ENCODE measurements at places on chromosomes 16 and 17.

DNA sequence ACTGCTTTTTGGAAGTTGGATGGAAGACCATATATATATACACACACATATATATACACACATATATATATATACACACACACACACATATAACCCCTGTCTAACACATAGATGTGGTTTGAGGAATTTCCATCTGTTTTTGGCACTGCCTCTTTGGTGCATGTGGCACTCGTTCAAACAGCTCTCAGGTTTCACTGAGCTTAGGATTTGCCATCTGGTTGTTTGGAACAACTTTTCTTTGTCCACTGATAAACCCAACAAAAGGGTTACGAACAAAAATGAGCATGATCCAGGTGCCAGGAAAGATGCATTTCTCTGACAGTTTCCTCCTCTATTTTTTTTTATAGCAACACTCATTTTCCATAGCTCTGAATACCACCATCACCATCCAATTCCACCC lies 14.6 kb upstream of the KCNJ16 start:
- DNase-seq = no peak

DNA sequence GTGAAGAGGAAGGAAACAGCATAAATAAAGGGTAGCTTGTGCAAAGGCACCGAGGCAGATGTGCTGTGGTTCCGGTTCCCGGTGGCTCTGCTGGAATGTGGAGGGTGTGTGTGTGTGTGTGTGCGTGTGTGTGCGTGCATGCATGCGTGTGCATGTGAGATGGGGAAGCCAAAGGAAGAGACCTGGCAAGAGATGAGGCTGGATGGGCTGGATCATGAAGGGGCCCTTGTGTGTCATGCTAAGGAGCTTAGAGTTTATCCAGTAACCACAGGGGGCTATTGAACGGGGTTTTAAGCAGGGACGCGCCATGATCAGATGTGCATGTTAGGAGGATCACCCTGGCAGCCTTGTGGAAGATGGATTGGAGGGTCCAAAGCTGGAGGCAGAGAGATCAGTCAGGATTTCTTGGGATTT lies 8.3 kb downstream of the WSCD1 start:
- DNase-seq = no peak

- no peak for DNase-seq
These were observed 22.5 kb downstream of the SLC38A10 start for GRCh38 chr17:81272616-81273015.

- DNase-seq = no peak
These were observed 147.4 kb upstream of the TBX2 start for GRCh38 chr17:61251939-61252865.

- no peak for DNase-seq
These were observed 510 bp upstream of the RAB40B start for GRCh38 chr17:82698974-82699442.

DNA sequence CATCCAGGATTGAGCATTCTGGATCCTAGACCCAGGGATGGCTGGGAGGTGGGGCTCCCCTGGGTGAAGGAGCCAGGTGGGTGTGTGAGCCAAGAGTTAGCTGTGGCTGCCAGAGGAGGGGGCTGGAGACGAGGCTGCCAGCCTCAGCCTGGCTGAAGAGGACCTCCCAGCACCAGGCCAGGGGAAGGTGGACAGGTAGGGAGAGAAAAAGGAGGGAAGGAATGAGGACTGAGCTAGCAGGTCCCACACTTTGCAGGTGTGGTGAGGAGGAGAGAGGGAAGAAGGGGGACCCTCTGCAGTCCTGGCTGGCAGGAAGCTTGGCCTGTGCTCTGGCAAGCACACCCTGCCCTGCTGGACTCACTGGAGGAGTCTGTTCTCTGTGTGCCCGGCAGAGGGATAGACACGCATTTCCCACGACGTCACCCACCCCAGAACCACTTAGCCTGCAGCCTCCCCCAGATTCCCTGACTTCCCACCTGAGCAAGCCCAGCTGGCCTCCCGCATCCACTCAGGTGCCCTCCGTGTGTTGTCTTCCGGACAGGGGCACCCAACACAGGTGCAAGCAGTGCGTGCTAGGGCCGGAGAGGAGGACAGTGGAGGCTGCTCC lies 42.0 kb downstream of the SOCS3 start:
- no peak for DNase-seq

- no peak for DNase-seq
These were observed 40.4 kb downstream of the NXPH3 start for GRCh38 chr17:49616086-49616485.

- DNase-seq = no peak
These were observed 43.9 kb downstream of the FBXL20 start for GRCh38 chr17:39357488-39357887.

DNA sequence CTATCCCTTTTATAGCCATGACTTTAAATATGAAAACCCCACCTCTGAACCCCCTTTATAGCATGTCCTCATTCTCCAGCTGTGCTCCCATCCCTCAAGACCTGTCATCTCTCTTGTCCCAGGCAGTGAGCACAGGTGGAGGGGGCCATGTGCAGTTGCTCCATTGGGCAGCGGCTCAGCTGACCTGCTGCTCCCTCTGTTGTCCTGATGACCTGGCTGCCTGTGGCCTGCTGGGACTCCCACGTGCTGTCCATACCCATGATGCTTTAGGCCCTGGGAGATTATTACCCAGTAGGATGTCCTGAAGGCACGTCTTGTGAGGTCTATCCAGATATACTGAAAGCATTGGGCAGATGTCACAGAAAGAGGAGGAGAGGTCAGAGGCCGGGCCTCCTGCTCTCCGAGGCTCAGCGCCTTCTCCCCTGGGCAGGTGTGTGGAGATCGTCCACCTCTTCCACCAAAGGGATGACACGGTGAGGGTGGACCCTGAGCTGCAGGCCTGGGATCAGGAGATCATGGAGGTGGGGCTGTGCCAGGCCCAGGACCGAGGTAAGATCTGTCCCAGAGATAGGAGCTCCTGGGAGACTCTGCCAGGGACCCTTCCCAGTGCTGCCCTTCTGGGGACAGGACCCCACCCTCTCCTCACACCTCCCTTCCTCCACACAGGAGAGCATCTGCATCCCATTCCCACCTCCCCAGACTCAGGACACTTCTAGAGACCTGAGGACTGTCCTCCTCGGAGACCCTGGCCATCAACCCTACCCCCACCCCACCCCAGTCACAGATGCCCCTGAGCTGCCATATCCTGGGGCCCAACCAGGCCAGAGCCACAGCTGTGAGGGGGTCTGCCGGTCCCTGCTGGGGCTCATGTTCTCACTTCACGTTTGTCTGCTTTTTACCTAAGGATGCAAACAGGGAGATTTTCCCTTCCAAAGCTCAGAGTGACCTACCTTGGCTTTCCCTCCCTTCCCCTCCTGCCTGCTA lies 58.0 kb downstream of the GOSR1 start:
- DNase-seq = no peak

DNA sequence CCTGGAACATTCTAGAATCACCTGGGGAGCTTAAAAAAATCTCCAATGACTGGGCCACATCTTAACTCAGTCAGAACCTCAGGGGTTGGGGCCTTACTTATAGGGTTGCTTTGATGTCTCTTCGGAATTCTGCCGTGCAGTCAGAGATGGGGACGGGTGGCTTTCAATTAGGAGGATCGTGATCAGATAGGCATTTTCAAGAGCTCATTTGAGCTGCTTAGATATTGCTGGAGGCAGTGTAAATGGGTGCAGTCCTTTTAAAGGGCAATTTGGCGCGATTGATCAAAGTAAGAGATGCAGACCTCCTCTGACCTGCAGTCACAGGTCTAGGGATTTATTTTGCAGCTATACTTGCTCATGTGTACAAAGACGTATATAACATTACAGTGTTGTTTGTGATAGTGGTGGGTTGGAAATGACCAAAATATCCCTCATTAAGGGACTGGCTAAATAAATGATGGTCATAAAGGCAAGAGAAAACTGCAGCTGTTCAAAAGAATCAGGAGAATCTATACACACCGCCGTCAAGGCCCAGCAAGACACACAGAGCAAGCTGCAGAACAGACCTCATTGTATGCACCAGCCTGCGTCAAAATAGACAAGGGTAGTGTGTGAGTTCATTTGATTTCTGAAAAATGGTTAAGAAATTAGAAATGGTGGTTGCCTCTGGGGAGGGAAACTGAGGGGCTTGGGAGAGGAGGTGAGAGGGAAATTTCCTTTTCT lies 6.3 kb upstream of the KCNG4 start:
- DNase-seq = no peak

DNA sequence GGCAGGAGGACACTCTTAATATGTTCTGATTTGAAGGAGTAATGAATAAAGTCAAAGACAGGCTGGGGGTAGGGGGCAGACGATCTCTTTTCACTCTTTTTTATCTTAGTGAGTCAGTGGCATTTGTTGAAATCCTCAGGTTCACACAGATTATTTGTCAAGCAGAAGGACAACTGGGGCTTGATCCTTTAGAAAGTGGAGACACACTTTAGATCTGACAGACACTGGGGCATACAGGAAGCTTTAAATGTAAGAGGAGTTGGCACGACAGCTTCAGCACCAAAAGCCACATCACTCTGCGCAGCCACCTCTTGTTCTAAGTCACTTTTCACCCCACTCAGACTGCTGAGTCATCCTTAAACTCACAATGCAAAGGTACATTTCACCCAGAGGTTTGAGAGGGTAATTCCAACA lies 121.5 kb downstream of the STXBP4 start:
- DNase-seq = peak; percentile 61

DNA sequence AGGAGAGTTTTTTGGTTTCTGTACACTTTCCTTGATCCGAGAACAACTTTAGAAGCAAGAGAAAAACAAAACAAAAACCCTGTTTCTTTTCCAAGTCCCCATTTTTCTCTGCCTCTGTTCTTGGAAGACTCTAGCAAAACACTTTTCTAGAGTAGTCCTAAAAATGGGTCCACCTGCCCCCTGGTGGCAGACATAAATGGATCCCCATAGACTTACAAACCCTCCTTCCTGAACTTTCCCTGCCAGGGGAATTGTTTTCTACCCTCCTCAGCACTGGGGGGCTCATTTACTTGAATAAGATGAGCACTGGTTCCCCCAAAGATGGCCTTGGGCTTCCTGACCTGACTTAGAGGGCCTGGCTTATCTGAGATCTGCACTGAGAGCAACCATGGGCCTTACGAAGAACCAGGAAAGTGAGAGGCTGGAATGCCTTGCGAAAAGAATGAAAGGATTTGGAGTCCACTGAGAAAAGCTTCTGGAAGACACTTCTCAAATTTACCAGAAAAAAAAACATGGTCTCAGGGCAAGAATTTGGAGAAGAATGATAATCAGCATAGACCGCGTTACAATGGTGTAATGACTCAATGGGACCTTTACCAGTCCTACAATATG lies 48.0 kb upstream of the CDYL2 start:
- DNase-seq = no peak

DNA sequence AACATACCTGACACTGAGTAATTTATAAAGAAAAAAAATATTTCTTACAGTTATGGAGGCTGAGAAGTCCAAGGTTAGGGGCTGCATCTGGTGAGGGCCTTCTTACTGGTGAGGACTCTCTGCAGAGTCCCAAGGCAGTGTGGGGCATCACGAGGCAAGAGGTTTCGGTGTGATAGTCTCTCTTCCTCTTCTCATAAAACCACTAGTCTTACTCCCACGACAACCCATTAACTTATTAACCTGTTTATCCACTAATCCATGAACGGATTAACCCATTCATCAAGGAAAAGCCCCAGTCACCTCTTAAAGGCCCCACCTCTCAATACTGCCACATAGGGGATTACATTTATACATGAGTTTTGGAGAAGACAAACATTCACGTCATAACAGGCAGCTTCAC lies 20.1 kb downstream of the CIITA start:
- no peak for DNase-seq

DNA sequence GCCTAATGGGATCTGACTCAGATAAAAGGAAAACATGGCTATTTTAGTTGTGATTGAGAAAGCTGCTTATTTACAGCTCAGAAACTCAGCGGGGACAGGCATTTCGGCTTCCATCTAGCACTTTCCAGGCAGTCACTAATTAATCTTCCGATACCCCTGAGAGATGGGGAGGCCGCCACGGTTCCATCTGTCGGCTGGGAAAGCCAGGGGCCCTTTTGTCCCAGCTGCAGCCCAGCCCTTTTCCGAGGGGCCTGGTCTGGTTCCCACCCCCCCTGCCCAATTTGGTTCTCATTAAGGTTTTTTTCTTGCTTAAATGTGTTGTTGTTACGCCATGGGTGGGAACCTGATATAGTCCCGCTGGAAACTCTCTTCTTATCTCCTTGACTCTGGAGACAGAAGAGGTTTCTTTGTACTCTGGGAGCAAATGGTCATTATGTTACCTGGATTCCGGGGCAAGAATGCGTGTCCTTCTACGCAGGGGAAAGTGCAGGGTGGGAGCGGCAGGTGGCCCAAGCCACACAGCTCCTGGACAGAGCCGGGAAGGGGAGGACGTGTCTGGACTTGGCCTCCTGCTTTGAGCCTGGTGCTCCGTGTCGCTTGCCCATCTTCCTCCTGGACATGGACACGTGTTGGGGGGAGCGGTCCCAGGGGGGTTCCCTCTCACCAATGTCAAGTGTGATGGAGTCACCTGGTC lies 50.9 kb upstream of the GSE1 start:
- no peak for DNase-seq

GRCh38 chr16:87017371-87018012 lies 299.7 kb downstream of the C16orf95 start:
- no peak for DNase-seq

GRCh38 chr16:27351989-27352388 lies 38.2 kb downstream of the IL4R start:
- DNase-seq = no peak

DNA sequence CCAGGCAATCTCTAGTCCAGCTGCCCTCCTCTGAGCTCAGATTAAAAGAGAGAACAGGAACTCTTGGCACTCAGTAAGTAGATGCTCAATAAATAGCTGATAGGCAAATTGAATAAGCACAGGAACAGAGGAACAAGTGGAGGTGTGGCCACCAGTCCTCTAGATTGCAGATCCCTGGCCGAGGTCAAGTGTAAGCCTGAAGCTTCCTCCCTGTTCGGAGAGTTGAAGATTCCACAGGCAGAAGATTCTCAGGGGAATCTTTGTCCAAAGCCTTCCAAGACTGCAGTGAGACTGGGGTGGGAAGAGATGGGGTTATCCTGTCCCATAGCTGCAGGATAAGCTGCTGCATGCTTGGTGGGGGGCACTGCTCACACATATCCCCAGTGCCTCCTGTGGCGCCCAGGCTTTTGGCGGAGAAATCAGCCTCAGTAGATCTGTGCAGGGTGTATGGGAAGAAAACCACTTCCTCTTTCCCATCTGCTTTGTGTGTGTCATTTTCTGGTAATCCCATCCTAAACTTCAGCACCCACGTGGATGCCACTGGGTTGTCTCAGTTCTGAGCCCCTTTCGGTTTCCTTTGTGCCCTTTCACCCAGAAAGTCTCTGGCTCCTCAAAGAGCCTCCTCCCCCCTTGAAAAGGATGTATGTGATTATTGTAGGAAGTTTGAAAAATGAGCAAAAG lies 12.1 kb downstream of the CD300A start:
- no peak for DNase-seq

DNA sequence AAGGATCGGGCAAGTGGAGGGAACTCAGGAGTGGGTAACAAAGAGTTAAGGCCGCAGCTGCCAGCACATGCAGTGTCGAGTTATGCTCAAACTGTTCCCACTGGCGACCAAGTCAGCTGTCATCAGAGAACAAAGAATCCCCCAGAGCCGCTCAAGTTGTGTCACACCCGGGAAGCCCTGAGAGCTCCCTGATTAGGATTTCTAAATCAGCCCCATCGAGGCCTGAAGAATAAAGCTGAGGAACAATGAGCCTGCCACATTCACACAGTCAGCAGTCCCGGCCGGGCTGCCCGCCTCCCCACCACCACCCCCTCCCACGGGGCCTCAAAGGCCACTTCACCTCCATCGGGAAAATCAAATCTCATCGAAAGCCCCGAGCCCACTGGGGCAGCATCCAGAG lies 84.5 kb downstream of the SOX9 start:
- no peak for DNase-seq

Data from NCI-H1436 treated with DMSO at 0.1 percent for 48 hours (cell line).